ENCODE measurements at places on chromosomes 5 and 9.

DNA sequence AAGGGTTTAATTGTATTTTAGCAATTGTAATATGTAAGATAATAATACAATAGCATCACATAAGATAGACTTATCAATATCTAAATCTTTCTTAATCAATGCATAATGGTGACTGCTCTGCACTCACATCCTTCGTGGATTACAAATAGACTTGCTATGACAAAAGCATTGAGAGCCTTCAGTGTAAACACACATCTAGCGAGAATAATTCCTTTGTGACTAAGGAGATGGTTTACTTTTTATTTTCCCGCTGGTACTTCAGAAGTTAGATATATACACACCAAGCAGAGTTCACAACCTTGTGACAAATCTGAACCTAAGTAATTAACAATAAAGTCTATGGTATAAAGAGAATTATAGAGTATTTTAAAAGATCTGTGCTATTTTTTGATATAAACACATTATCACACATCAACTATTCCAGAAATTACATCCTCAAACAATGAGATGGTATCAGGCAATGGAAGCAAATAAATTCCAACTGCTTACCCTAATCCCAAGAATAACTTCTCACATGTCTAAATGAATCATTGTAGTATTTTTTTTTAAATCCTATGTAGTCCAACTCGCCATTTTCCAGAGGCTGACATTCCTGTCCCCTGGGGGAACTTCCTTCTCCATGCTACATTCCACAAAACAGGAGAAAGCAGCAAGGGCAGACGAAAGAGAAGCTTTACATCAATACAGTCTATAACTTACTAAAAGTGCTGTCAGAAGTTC is 51.2 kb downstream of the MAPKAP1 start:
- no peak for DNase-seq

GRCh38 chr9:93818827-93819472 is 136.2 kb downstream of the BARX1 start:
- DNase-seq: no peak

DNA sequence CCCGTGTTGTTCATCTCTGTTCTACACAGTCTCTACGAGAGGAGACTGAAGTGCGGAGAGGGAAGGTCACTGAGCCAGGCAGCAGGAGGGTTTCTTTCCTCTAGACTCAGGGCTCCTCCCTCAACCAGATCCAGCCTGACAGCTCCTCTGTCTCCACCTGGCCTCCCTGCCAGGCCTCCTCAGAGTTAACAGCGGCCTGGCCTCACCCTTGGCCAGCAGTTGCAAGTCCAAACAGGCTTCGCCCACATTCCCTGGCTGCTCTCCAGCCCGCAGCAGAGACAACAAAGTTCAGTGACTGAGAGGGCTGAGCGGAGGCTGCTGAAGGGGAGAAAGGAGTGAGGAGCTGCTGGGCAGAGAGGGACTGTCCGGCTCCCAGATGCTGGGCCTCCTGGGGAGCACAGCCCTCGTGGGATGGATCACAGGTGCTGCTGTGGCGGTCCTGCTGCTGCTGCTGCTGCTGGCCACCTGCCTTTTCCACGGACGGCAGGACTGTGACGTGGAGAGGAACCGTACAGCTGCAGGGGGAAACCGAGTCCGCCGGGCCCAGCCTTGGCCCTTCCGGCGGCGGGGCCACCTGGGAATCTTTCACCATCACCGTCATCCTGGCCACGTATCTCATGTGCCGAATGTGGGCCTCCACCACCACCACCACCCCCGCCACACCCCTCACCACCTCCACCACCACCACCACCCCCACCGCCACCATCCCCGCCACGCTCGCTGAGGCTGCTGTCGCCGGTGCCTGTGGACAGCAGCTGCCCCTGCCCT is at the start of gene HRCT1:
Gene HRCT1 (plus strand): TSS at position 291 of the 768 bp plus-strand sequence. CDS start 86 bp downstream, at position 377.
- no peak for DNase-seq

GRCh38 chr9:94560237-94560636 is 5.4 kb downstream of the PCAT7 start:
- DNase-seq: no peak

GRCh38 chr9:124477211-124477647 is 27.0 kb downstream of the ADGRD2 start:
- DNase-seq: no peak

GRCh38 chr5:15365070-15365469 is 134.9 kb upstream of the FBXL7 start:
- no peak for DNase-seq

DNA sequence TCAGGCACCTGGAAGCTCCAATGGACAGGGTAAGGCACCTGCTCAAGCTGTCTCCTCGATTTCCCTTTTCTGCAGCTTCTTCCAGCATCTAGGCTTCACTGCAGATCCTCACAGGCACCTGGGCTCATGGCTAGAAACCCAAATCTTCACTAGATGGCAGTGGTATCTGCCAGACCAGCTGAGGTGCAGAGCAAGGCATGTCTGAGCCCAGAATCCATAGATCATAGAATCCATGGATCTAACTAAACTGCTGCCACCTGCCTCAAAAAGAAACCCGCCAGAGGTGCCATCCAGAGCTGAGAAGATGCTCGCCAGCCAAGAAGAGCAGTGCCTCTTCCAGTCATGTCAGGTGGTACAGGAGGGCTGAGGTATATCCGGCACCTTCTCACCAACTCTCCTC is 6.9 kb downstream of the SHC3 start:
- no peak for DNase-seq

Measured in stimulated activated CD4-positive, alpha-beta T cell treated with anti-CD3 and anti-CD28 coated beads, Interleukin-4, amount 100 ng/mL, for 48 hours (primary cell).